ENCODE measurements at places on chromosomes 5 and 9.

DNA sequence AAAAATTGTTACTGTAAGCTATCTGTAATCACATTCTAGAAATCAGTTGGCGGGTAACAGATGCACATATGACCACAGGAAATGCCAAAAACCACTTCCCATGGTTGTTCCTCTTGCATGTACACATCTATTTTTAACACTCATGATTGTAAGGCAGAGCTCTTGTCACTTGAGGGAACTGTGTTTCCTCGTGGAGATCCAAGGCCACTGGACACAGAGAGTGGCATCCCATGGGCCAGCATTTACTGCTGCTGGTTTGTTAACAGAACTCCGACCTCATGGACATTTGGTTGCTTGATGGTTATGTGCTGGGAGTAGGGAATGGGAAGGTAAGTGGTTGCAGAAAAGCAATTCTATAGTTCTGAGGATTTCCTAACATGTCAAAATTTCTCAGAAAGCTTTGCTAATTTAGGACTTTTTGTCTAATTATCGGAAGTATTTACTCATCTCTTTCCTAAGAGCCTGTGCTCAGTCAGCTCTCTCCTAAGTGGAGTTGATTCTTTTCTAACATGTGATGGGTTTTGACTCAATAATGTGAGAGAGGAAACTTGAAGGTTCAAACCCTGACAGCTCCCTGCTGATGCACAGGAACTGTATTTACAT, 202.0 kb upstream of the NR3C1 start:
- DNase-seq: no peak

- no peak for DNase-seq
These were observed 19.6 kb downstream of the TNC start for GRCh38 chr9:115098226-115098965.

DNA sequence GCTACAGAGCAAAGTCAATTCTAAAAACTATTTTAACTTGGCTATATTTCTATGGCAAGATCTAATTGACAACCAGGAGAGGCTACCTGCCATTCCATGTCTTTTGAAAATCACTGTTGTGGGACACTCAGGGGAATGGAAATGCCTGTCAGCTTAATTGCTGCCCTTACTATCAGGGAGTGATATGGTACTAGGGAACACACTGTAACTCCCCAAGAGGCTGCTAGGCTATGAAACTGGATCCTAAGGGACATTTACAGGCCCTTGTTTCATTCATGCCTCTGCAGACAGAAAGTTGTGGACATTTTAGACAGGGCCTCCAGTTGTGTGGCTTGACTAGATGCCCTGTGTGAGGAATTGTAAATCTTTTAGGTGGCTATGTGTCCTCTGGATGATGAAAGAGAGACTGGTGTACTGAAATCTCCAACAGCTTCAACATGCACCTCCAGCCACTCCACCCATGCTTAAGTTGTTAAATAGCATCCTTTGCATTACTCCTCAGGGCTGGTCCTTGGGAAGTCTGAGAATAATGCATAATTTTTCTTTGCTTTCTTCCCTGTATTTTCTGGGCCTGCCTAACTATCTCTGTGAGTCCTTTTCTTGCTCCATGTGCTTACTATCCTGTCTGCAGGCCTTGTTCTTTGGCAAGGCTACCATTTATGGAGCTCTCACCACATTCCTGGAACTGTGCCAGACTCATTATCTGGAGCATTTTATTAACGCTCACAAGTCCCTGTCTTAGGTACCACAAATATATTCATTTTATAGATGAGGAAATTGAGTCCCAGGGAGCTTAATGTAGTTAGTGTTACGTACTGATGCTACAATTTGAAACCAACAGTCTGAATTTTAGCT, 3.2 kb downstream of the MROH2B start:
- no peak for DNase-seq

DNA sequence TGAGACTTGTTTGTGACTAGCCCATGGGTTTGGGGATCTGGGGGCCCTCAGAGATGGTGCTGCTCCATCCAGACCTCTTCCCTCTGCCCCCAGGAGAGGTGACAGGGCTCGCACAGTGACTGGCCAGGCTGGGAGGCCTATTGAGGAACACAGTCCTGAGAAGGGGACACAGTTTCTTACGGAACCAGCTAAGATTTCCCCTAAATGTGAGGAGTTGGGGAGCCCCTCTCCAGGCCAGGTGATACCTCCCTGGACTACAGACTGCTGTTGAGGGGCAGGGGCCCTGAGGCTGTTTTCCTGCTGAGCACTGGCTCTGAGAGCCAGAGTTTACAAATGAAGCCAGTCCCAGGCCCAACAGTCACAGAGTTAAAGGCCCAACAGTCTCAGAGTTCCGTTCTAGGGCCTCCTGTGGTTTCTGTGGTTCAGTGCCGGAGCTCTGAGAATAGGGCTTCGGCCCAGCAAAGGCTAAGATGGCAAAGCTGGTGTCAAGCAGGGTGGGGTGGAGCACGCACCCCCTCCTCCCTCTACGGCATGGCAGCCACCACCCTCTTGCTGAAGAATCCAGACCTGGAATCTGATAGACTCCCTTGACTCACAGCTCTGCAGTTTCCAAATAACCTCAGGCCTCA, 1.1 kb upstream of the SEMA4D start:
- DNase-seq: no peak

GRCh38 chr9:38075272-38075671, 6.2 kb upstream of the SHB start:
- DNase-seq: no peak

DNA sequence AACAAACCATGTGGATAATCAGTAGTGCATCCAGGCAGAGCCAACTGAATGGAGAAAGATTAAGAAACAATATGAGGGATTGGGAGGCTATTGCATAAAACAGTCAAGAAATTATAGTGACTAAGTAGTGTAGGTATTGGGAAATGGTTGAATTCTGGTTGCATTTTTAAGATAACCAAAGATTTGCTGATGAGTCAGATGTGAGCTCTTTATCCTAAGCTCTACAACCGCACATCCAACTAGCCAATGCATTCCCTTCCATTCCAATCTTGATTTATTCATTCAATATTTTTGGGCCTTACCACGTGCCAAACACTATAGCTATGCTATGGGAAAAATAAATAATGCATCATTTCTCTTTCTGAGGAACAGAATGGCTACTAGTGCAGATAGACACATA, 524.5 kb upstream of the RGMB start:
- no peak for DNase-seq

DNA sequence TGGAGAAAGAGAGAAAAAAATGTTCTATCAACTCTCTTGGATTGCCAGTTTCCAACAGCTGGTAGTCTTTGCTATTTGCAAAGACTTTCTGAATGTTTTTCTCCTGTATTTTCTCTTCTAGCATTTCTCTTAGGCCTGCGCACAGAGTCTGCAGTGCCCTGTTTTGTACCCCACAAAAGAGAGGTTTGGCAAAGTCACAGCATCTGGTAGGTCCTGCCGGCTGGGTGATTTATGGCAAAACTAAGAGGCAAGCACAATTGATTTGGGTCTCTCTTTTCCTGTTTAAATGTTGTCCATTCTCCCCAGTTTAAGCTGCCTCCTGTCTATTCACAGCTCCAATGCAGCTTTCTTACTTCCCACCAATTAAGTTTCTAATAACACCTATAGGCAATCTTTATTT, 193.9 kb downstream of the TRPM3 start:
- no peak for DNase-seq

- no peak for DNase-seq
These were observed 95.5 kb downstream of the F2RL2 start for GRCh38 chr5:76527685-76528161.
